ENCODE measurements at places on chromosomes 13 and 19.

DNA sequence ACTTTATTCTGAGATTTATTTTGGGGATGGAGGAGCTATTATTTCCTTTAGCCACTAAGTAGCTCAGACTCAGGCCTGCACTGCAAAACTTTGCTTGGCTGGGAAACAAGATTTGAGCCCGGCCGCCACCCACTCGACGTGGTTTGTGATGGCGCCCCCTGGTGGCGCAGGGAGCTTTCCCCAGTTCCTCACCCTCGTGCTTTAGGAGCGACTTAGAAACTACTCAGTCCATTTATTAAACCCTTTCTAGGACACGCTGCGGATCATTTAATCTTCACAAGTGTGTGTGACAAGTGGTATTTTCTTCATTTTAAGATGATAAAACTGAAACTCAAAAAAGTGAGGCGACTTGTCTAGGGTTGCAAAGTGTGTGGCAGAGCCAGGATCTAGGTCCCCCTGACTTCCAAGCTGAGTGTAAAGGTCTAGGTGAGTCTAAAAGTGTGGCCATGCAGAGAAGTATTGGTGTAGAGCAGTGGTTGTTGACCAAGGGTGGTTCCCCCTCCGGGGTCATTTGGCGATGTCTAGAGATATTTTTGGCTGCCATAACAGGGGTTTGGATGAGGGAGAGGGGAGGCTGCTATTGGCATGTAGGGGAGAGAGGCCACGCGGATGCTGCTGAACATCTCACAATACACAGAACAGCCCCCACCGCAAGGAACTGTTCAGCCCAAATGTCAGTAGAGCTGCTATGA is 2.2 kb downstream of the CXCL17 start:
- DNase-seq = no peak

- no peak for DNase-seq
Measured at GRCh38 chr13:82739881-82740280, 1142.4 kb downstream of the SLITRK1 start.

- peak; percentile 12 for DNase-seq
Measured at GRCh38 chr19:1624458-1624857, 19.2 kb upstream of the UQCR11 start.

GRCh38 chr19:33622505-33622808 is 704 bp downstream of the CHST8 start:
- no peak for DNase-seq

GRCh38 chr19:23512151-23512925 is 117.1 kb upstream of the ZNF91 start:
- DNase-seq = no peak

DNA sequence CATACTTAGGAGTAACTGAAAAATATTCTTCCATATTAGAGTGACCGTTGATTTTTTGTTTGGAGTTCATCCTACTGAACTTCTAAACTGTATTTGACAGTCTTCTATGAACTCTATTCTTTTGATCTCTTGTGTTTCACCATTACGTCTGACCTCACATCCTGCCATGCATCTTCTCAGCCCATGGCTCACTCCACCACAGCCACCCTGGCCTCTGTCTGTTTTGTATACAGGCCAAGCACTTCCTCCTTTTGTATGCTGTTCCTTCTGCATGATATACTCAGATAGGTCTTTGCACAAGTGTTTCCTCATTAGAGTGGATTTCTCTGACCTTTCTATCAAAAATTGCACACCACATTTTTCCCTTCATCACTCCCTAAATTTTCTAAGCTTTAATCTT is 119.9 kb downstream of the MAB21L1 start:
- DNase-seq = no peak

DNA sequence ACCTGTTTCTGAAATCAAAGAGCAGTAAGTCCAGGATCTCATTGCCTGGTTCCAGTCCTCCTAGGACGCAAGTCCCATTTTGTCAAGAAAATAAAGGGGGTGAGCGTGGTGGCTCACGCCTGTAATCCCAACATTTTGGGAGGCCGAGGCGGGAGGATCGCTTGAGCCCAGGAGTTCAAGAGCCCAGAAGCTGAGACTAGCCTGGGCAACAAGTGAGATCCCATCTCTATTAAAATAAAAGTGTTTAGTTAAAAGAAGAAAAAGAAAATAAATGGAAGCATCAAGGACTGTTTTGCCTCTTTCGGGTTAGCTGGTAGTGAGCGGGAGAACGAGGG is 344 bp upstream of the HAUS5 start:
- no peak for DNase-seq

DNA sequence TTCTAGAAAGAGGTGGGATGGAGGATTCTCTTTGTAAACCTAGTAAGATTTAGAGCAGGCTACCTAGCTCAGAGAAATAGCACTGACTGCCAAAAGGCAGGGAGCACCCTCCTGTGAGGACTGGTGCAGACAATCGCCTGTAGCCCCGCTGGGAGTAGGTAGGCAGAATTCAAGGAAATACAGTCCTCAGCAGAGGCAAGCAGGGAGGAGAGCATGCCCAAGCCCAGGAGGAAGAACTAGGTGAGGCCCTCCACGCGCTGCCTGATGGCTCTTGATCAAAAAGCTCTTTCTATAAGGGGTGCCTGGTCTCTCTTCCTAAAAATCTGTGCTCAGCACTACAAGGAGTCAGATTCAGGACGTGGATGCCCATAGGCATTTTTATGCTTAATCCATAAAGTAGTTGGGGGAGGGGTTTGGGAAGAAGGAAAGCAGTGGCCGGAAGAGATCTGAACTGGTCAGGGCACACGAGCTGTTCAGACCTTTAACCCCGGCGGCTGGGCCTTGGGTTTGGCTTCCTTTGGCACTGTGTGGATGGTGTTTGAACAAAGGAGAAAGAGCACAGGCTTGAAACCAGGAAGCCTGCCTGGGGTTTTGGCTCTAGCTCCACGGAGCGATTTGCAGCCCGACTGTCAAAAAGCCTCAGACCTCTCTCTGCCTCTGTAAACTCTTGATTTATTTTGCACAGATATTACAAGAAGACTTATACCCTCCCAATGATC is 320.6 kb downstream of the FOXO1 start:
- DNase-seq = no peak

DNA sequence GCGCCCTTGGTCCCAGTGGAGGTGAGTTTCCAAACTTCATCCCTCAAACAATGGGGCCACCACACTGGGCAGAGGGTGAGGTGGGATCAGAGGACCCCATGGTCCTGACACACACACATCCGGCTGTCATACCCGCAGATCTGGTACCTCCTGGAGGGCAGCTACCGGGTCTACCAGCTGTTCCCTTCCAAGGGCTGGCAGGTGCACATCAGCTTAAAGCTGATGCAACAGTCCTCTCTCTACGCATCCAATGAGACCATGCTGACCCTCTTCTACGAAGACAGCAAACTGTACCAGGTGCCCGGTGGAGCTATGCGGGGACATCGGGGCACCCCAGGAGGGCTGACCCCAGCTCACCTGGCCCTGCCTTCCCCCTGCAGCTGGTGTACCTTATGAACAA is 14.0 kb upstream of the PSMD8 start:
- no peak for DNase-seq

- DNase-seq = peak; percentile 69
Measured at GRCh38 chr13:23680845-23681669, 110.8 kb downstream of the TNFRSF19 start.

DNA sequence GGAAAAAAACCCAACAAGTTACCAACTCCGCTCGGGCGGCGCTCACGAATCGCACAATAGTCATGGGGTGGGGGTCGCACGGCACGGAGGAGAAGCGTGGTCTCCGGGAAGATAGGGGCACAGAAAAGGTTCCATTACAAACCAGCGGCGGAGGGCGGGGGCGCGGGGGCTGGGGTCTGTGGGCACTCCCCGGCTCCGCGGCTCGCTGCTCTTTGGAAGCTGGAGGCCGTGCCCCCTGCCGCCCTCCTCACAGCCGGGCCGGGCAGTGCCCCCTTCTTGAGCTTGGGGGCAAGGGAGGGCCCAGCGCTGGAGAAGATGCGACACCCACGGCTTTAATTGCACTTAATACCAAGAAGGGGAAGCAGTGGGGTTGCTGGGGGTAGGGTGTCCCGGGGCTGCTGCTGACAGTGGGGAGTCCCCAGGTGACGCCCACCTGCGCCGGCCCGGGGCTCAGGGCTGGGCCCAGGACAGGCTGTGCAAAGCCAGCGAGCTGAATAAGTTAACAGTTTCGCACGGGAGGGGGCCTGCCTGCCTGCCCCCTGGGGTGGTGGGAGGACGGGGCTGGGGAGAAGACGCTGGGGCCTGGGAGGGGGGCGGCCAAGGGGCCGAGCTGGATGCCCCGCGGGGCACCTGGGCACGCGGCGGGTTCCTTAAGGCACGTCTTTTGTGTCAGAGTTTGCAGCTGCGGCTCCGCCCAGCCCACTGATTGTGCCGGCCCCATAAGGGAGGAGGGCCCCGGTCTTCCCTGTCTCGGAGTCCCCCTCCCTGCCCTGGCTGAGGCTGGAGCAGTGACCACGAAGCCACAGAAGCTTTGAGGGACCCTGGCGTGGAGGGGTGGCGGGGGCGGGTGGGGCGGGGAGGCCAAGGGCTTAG is 9.8 kb downstream of the DCAF15 start:
- DNase-seq = no peak

GRCh38 chr19:16233836-16234551 is 36.3 kb downstream of the AP1M1 start:
- no peak for DNase-seq

DNA sequence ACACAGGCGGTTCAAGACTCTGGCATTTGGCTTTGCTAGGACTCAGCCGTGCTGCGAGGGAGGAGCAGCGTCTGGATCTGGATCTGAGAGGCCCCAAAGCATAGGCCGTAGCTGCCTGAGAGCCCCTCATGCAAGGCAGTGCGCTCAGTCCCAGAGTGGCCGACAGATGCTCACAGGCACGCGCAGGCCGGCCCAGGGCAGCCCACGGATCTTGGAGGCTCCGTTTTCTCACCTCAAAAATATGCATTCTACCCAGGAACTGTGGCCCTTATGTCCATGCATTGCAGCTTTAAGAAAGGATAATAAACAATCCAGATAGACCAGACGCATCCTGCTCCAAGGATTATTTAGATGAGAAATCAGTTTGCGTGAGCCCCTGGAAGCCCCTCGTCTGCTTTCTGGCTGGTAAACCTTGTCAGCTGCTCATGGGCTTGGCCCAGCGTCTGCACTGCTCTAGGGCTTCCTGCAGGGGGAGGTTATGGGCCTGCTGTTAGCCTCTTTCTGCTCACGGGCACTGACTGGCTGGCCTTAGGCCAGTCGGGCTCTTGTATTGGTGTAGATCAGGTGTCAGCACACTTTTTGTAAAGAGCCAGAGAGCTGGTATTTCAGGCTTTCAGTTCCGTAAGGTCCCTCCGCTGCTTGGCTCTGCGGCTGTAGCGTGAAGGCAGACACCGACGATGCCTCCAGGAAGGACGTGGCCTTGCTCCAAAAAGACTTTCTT is 24.2 kb downstream of the TEX29 start:
- DNase-seq = peak; percentile 32

DNA sequence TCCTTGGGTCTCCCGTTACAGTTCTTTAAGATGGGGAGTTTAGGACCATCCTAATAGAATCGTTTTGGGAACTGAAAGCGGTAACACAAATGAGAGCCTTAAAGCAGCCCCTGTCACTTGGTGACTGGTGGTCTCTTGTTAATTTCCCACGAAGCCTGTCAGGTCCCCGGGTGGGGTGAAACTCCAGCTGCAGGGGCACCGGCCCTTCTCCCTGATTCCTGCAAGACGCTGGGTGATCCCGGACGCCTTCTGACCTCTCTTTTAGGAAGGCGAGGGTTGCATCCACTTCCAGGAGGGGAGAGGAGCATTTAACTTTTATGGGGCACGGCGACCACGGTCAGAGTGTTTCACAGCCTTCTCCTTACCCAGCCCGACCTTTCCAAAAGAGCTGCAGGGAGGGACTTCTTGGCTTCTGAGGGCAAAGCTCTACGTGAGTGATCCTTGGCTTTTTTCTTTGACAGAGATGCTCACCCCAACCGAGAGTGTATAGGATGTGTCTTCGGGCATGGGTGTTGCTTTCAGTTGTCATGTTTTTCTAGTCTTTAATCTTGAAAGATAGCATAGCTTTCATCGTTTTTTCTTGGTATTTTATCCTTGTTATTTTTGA is 688 bp downstream of the ZNF225 start:
- DNase-seq = no peak

DNA sequence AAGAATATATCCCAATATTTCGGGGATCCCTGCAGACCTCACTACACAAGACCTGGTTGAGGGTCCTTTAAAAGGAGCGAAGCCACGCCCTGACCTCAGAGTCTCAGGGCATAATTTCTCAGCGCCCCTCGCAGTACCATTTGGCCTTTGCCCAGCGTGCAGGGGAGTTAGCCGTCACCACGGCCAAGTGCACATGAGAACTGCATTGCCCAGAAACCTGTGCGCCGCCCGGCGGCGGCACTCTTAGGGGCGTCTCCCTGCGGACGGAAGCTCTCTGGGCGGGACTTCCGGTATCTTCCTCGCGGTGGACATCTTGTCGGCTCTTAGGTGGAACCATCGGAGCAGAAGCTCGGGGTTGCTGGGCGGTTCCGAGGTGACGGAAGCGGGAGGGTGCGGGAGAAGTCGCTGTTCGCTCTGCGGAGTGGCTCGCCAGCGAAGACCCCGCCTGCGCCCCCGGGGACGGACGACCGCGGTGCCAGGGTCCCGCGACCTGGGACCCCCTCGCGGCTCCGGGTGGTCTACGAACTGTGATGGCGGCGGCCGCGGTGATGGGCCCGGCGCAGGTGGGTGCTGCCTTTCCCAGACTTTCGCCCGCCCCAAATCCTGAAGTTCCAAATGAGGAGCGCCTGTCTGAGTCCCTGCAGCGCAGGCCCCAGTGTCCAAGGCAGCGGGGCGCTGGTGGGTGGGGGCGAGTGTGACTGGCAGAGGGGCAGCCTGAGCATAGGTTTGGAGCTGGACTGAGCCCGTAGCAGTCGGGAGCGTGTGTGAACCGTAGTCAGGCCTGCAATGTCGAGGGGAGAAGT is at the start of gene ZNF134:
ZNF134 (plus strand) TSS at position 302 of the 803 bp plus-strand sequence. CDS start 5,227 bp downstream, outside the sequence.
- peak; percentile 54 for DNase-seq

GRCh38 chr13:28047757-28048388 is 52.5 kb downstream of the FLT3 start:
- no peak for DNase-seq

DNA sequence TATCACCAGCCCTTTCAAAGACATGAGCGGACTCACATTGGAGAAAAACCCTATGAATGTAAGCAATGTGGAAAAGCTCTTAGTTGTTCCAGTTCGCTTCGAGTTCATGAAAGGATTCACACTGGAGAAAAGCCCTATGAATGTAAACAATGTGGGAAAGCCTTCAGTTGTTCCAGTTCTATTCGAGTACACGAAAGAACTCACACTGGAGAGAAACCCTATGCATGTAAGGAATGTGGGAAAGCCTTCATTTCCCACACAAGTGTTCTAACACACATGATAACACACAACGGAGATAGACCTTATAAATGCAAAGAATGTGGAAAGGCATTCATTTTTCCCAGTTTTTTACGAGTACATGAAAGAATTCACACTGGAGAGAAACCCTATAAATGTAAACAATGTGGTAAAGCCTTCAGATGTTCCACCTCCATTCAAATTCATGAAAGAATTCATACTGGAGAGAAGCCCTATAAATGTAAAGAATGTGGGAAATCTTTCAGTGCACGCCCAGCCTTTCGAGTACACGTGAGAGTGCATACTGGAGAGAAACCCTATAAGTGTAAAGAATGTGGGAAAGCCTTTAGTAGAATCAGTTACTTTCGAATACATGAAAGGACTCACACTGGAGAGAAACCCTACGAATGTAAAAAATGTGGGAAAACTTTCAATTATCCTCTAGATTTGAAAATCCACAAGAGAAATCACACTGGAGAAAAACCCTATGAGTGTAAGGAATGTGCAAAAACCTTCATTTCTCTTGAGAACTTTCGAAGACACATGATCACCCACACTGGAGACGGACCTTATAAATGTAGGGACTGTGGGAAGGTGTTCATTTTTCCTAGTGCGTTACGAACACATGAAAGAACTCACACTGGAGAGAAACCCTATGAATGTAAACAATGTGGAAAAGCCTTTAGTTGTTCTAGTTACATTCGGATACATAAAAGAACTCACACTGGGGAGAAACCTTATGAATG is 17.6 kb downstream of the ZNF791 start:
- DNase-seq = no peak

- no peak for DNase-seq
Measured at GRCh38 chr13:95624020-95624419, 20.5 kb downstream of the DZIP1 start.

Measured in skeletal muscle cell (primary cell).